ENCODE measurements at places on chromosomes 3 and 15.

DNA sequence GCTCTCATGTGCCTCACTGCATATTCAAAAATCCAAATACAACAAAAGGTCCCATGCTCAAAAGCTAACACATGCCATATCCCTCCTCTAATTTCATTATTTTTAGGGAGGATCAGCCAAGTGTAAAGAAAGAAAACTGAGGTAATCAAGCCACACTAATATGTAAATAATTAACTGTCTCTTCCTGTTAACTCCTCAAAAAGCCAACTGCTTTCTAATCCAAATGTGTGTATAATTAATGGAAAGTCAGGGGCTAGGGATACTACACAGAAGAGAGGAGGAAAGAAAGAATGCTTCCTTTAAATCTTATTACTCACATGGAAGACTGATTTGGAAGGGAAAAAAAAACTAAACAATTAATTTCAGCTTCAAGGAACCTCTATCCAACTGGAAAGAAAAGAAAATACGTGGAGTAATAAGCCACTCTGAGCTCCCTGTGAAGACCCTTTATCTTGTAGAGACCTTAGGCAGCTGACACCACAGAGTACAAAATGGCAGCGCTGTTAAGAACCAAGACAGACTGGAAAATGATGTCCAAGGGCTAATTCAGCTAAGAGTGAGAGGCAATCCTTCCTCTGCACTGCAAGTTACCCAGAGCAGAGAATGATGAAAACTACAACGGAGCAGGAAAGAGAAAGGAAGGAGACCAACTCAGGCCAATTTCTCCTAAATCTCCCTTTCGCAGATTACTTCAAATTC is 56.8 kb downstream of the ZNF148 start:
- DNase-seq = no peak

GRCh38 chr15:71465131-71465955 is 345.0 kb upstream of the NR2E3 start:
- no peak for DNase-seq

- DNase-seq = no peak
These were observed 24.3 kb upstream of the SUCLG2 start for GRCh38 chr3:67678665-67679064.

DNA sequence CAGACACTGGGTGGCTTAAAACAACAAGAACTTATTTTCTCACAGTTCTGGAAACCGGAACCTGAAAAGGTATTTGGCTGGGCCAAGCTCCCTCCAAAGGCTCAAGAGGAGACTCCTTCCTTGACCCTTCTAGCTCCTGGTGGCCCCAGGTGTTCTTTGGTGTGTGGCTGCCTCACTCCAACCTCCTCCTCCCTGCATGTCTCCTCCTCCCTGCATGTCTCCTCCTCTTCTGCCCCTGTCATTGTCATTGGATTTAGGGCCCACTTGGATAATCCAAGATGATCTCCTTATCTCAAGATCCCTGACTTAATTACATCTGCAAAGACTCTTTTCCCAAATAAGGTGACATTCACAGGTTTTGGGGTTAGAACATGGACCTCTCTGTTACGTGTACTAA is 69.8 kb upstream of the MFGE8 start:
- DNase-seq = no peak

- DNase-seq = no peak
These were observed 115.2 kb downstream of the DCLK3 start for GRCh38 chr3:36649125-36649524.

GRCh38 chr3:142282503-142282902 is 57.1 kb upstream of the GK5 start:
- DNase-seq = no peak

DNA sequence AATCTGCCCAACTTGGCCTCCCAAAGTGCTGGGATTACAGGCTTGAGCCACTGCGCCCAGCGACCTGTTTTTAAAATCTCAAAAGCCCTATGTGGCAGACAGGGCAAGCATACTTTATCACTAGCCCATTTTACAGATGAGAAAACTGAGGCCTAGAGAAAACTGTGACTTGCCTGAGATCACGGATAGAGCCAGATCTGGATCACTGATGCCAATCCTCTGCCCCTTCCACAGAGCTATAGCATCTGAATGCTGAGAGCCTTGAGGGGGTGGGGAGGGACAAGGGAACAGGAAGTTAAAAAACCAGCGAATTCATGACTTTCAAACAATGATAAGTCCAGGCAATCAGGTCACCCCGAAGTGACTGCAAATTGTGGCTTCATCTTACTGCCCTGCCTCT is 7.3 kb downstream of the ANKRD63 start:
- DNase-seq = no peak

GRCh38 chr3:44359146-44359751 is 20.7 kb downstream of the TCAIM start:
- DNase-seq = no peak

GRCh38 chr15:101521069-101521468 is 31.6 kb upstream of the PCSK6 start:
- no peak for DNase-seq

GRCh38 chr3:64152676-64153466 is 72.4 kb downstream of the PRICKLE2 start:
- no peak for DNase-seq

DNA sequence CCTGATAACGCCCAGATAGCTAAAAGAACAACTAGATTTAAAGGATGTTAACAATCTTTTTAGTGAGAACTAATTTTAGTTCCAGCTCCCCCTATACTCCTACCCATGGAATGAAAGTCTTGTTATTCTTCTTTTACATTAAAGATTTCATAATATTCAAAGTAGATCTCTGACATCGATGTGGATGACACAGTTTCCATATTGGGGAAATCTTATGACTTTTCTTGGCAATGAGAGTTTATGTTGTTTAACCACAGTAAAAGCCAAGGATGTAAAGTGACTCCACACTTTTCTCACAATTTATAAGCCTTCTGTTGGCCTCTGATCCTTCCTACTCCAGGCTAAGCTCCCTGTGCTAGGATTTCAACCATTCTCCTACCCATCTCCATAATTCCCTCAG is 332.6 kb upstream of the KCNMB2 start:
- DNase-seq = no peak

GRCh38 chr3:192819001-192819569 is 91.7 kb upstream of the FGF12 start:
- peak; percentile 52 for DNase-seq

- no peak for DNase-seq
These were observed 550.7 kb upstream of the ALCAM start for GRCh38 chr3:104816008-104816407.

DNA sequence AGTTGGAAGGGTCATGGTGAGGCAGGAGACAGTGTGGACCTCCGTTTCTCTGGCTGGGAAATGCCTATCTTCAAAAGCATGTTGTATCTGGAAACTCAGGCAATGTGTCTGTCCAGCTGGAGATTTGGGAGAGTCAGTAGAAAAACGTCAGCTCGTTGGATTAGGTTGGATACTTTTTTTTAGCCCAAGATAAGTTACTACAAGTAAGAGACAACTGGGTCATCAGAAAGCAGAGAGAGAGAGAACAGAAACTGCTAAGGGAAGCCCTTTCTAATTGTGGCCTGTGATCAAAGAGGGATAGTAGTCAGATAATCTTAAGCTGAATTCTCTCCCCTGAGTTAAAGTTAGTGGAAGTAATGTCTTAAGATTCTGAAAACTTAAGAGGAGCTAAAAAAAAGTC is 78.9 kb upstream of the ZNF280D start:
- no peak for DNase-seq

DNA sequence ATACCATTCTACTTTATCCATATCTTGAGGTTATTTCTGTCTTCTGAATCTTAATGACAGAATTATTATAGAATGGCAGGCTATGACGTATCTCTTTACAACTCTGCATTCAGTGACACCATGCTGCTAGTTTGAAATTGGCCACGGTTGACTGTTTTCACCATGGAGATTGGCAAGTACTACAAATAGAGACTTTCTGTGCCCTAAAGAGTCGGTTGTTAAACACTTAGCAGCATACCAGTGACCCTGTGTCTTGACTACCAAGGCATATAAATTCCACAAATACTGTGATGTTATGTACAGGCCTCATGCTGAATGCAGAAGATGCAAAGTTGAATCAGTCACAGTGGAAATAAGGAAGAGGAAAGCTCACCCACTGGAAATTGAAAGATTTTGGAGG is 67.0 kb upstream of the CADPS start:
- no peak for DNase-seq

DNA sequence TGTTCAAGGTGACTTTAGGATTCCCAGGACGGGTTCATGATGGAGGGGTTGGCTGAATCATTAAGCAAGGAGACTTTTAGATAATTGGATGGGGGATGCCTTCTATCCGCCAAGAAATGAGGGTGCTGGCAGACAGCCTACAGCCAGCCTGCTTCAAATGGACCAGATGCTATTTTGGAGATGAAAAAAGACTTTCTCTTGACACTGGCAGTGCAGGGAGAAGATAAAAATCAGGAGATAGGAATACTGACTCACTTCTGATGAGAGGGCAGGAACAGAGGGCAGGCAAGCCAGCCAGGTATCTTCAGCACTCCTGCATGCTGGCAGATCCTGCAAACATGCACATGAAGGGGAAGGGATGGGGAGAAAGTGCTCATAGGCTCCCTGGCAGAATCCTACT is 7.7 kb upstream of the SYN2 start:
- DNase-seq = no peak

DNA sequence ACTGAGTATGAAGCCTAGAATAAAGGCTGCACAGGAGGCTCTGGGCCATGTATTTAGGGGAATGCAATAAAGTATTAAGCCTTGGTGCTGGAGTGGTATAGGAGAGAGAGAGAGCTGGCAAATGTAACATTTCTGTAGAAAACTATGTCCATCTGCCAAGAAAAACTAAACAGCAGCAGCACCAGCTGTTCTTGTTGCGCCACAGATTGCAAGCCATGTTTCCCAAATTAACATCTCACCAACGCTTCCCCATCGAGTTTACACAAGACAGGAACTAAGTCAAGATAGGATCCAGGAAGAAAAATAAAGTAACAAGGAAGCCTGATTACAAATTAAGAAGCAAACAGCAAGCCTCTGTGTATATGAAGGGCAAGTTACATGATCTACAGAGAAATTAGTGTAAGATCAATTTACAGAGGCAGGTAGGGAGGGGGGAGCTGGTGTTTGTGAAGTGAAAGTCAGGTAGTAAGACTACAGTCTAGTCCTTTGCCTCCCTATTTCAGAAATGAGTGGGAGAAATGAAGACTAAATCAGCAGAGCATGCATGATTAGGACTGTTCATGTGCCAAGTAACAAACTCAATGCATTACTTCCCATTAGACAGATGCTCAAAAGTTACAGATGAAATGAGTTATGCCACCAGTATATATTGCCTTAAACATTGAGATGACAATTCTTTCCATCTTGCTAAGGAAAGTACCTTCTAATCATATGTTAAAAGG is 900.5 kb downstream of the EPHA3 start:
- no peak for DNase-seq

- no peak for DNase-seq
These were observed 18.7 kb downstream of the RASGRF1 start for GRCh38 chr15:79071901-79072300.

- DNase-seq = peak; percentile 95
These were observed at the start of gene PDHB for GRCh38 chr3:58433400-58434167. TSS of gene PDHB (minus strand) at chr3:58433832. CDS start at chr3:58433809, 23 bp downstream.

- DNase-seq = peak; percentile 53
These were observed 19.1 kb downstream of the TTC21A start for GRCh38 chr3:39126532-39127071.

DNA sequence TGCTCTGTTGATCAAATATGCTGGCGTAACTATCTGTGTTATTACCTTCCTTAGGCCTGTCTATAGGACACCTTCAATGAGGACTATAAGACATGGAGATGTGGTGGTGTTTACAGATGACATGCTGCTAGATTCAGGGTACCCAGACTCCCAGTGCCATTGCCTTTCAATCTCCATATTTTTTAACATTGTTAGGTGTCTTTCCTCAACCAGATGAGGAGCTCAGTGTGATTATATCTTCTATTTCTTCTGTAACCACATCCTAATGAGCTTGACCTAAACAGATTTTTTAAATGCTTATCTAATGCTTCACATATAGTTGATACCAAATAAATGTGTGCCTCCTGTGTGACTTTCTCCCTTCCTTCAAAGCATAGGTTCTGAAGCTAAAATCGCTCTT is 730.1 kb upstream of the NR2F2 start:
- DNase-seq = no peak

GRCh38 chr15:66698318-66698961 is 3.6 kb upstream of the SMAD6 start:
- no peak for DNase-seq

DNA sequence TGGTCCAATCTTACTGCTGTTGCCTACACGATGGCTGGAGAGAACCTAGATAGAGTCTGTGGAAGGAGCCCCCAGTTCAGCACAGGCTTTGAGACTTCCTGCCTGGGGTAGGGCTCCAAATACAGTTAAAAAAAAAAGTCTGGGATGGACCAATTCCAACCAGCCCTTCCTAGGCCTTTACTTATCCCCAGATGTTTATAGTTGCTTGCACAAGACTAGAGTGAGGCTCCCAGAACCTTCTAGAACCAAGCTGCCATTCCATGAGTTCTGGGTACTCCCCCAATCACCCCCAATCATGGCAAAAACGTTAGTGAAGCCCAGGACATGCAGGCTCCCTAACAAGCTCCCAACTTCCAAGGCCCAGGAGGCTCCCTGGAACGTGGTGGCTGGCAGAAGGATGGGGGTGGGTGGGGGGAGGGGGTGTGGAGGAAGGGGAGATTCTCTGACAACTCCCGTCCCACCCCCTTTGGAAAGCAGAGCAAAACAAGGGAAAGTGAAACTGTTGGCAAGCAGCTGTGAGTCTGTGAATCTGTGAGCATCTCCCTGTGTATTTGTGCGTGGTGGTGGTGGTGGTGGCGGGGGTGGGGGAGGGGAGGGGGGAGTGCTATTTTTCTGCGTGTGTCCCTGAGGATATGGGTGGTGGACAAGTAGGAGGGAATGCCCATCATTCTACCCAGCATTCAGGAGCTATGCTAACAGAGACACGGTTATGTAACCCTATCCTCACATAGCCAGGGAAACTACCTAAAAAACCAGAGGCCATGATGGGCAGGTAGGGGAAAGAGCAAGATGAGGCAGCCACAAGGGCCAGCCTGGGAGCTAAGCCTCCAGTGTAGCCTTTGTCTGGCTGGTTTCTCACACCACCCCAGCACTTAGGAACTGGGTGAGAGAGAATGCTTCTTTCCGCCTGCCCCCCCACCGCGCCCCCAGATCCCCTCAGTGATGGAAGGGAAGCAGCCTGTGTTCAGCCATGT is 2.0 kb downstream of the MST1R start:
- no peak for DNase-seq

DNA sequence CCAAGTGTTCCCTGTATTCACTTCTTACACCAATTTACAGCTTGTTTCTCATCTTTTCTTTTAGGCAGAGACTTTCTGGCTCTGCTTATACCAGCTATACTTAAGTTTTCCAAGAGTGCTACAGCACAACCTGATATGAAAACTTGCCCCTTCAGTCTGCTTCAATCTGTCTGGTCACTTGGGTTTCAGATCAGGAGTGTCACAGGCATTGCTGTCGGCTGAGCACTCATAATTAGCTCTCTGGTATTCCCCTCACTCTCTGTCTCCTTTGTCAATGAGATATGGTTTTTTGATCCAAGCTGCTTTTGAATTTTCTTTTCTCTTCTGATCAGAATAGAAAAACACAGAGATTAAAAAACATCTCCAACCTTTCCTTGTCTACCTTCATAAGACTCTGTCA is 194.9 kb upstream of the UMPS start:
- DNase-seq = no peak
